ENCODE measurements at places on chromosomes 7 and 10. TPM values are rescaled to one million over a fixed set of nuclear protein-coding genes. Genes with fewer than 3 reads are reported as not detected.

The OR2A25 gene
- not detected for total RNA-seq

The NUTM2A gene
- total RNA-seq, result 0.15 TPM

The COL26A1 gene
- not detected for total RNA-seq

GRCh38 chr10:4196771-4197390 is 411.9 kb upstream of the KLF6 start:
- no peak overlapping the region for H3K27ac ChIP-seq
- no peaks in the 10 kb centered on the region for H3K27me3 ChIP-seq
- no peak for DNase-seq
- H3K4me3 ChIP-seq, result no peak overlapping the region
- H3K36me3 ChIP-seq, result no peaks in the 10 kb centered on the region

DNA sequence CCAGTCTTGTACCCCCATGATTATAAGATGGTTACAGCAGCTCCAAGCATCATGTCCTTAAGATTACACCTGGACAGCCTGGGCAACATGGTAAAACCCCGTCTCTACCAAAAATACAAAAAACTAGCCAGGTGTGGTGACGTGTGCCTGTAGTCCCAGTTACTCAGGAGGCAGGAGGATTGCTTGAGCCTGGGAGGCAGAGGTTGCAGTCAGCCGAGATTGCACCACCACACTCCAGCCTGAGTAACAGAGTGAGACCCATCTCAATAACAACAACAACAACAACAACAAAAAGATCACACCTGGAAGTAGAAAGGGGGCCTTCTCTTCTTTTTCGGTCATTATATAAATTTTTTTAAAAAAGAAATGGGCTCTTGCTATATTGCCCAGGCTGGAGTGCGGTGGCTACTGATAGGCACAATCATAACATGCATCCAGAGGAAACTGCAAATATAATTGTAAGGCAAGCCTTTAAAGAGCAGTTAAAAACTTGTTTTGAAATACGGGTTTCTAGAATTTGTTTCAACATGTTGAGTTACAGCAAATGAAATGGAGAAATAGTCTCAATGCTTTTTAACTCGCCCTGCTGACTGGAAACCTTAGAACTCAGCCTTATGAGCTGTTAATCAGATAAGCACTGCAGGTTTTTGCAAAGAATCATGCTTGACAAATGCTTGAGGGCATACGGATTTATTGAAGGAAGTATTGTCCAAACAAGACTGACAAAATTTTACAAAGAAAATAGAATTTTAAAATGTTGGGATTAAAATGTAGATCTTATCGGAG is 4.7 kb upstream of the ENTPD7 start:
- peaks cover 14% of the 10 kb centered on the region for H3K4me1 ChIP-seq
- H3K27me3 ChIP-seq, result peaks cover 23% of the 10 kb centered on the region
- H3K27ac ChIP-seq, result no peak overlapping the region
- H3K4me3 ChIP-seq, result no peak overlapping the region

GRCh38 chr7:30896783-30897637 is 14.6 kb upstream of the AQP1 start:
- no peaks in the 10 kb centered on the region for H3K36me3 ChIP-seq
- H3K4me3 ChIP-seq, result no peak overlapping the region
- H3K27ac ChIP-seq, result no peak overlapping the region
- DNase-seq, result no peak
- H3K4me1 ChIP-seq, result peaks cover 3% of the 10 kb centered on the region
- H3K27me3 ChIP-seq, result peaks cover 3% of the 10 kb centered on the region

DNA sequence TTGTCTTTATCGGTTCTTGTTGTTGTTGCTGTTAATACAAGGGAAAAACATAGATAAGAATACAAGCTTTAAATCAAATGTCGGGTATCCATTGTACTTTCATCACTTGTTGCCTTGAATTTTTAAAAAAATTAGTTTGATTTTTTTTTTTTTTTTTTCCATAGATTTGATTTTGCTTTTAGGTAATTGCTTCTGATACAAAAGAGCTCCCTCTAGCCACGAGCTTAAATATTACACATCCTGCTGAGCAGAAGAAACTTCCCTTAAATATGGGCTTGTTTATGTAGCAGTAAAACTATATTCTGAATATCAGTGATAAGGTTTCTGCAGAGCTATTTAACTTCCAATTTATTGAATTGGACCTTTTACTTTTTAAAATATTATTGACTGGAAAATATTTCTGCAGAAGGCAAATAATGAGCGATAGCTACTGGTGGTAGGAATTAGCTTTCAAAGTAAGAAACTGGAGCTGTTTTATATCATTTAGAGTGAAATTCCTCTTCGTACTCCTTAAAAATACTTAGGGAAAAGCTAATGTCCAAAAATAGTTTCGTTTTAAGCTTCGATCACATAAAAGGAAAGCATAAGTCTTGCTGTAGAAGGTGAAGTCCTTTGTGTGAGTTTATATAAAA is 216.9 kb downstream of the POLR1F start:
- no peak overlapping the region for H3K4me3 ChIP-seq
- no peak overlapping the region for H3K27ac ChIP-seq
- no peaks in the 10 kb centered on the region for H3K36me3 ChIP-seq
- H3K27me3 ChIP-seq, result no peaks in the 10 kb centered on the region
